Stimulated activated CD4-positive, alpha-beta T cell treated with anti-CD3 and anti-CD28 coated beads, Interleukin-15, amount 100 ng/mL, for 1 hour (primary cell): ENCODE measurements at places on chromosomes 6 and 20.

DNA sequence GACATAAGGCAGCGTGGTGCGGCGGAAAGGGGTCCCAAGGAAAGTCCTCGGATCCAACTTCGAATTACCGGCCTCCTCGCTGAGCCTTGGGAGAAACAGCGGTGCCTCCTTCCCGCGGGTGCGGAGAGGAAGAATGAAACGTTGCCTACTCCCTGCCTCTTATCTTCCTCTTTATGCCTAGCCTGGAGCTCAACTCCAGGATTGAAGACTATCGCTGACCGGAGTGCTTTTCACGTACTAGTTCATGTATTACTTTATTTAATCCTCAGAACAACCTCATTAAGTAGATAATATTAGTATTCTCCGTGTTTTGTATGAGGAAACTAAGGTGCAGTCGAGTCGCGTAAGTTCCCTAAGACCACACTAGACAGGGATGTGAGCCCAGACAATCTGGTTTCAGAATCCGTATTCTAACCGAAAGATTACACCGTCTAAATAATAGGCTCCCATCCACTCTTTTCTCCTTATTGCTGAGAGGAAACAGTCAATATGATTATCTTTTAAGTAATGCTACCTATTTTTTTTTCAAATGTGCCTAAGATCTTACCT lies 793 bp upstream of the PDSS2 start:
- DNase-seq: no peak

DNA sequence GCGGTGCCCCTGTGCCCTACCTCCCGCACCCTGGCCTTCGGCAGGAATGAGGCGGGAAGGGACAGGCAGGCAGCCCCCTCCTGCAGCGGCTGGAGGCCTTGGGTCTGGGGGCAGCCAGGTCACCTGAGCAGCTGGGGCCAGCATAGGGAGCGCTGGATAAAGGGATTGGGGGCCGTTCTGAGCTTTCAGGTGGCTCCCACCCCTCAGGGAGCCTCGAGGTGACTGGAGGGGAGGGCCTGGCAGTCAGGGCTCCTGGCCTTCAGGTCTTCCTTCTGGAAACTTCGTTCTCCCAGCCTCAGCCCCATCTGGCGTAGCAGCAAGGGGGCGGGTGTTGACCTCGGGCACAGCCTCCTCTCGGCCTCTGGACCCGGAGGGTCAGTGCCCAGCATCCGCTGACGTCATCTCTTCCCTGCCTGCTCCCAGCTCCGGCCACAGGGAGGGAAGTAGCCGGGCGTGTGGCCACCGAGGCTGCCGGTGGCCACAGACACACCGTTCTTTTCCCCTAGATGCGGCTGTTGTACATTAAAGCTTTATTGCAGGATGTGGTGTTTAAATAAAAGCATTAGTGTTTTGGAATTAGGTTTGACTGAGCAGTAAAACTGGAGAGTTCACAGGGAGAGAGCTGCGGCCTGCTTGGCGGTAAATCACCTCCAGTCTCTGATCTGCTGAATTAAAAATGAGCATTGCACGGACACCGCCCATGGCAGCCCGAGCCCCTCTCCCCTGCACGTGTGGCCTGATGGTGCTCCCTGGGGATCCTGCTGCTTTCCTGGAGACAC lies 80.0 kb upstream of the GATA5 start:
- no peak for DNase-seq

GRCh38 chr20:4725263-4725550 lies 3.5 kb downstream of the PRND start:
- DNase-seq: no peak

GRCh38 chr6:159645640-159646039 lies 47.4 kb downstream of the SOD2 start:
- DNase-seq: no peak

- no peak for DNase-seq
Measured at GRCh38 chr6:36219081-36219480, 22.5 kb downstream of the BRPF3 start.

GRCh38 chr6:20099156-20099555 lies 113.1 kb downstream of the MBOAT1 start:
- DNase-seq: no peak

- no peak for DNase-seq
Measured at GRCh38 chr6:96836631-96837080, 621 bp downstream of the GPR63 start.

GRCh38 chr6:43491750-43492661 lies 14.6 kb downstream of the TJAP1 start:
- no peak for DNase-seq

- DNase-seq: no peak
Measured at GRCh38 chr20:62766716-62767115, 29.6 kb upstream of the MRGBP start.

GRCh38 chr6:138817799-138818198 lies 21.9 kb downstream of the ECT2L start:
- DNase-seq: no peak

GRCh38 chr6:142413111-142413510 lies 111.3 kb downstream of the ADGRG6 start:
- DNase-seq: no peak

DNA sequence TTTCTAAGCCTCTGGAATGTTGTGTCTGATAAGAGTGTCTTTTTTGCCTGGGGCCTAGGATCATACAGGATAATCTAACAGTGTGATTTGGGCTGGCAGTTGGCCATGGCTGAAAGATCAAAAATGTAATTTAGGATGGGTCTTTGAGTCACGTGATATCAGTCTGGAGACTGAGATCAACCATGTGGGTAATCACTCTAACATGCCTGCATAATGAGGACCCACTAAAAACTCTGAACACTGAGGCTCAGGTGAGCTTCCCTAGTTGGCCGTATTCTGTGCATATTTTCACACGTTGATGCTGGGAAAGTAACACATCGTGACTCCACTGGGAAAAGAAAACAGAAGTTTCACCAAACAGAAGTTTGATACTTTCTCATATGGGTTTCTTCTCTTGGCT lies 6.3 kb upstream of the MMS22L start:
- no peak for DNase-seq

GRCh38 chr6:149118737-149119653 lies 198.5 kb upstream of the TAB2 start:
- no peak for DNase-seq

- DNase-seq: no peak
Measured at GRCh38 chr6:80438772-80439171, 332.3 kb downstream of the BCKDHB start.

DNA sequence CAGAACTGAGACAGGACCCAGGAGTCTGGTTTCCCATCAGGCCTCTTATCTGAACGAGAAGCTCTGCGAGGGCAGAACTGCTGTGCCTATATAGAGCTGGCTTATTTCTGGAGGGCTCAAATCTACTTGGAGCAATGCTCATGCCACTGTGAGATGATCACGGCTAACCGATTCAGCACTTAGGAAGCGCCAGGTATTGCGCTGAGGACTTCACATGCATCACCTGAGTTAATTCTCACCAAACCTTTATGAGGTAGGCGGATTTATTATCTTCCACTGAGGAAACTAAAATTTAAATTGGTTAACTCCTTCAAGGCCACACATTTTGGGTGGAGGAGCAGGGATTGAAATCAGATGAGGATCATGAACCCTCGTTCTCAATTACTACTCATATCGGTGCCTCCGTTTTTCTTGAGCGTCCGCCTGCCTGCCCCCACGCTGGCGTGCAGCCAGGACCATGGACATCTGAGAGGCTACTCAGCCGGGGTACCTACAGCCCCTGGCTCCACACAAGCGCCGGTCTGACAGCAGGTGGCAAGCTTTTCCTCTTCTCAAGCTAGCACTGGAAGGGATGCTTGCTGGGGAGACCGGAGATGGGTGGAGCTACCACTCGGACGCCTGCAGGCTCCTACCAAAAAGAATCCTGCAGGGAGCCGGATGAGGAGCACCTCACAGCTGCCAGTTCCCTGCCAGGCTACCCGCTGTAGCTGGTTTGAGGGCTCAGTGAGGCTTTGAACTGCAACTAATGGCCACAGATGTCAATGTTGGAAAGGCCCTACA lies 1.0 kb upstream of the PCIF1 start:
- DNase-seq: no peak

DNA sequence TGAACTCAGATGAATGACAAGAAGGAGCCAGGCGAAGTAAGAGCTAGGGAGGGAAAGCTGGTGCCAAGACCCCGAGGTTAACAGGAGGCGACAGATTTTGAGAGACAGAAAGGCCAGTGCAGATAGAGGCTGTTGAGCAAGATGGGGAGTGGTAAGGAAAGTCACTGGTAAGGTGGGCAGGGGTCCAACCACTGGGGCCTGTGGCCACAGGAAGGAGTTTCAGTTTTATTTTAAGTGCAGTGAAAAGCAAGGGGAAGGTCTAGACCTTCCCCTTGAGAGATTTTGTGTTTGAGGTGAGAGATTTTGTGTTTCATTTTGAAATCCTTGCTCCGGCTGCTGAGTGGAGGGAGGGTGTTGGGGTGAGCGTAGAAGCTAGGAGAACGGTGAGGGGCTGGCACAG lies 41.8 kb upstream of the APCDD1L start:
- no peak for DNase-seq

GRCh38 chr6:80967609-80968008 lies 784.9 kb downstream of the TENT5A start:
- no peak for DNase-seq

- DNase-seq: no peak
Measured at GRCh38 chr6:159829526-159829925, 29.4 kb downstream of the PNLDC1 start.

DNA sequence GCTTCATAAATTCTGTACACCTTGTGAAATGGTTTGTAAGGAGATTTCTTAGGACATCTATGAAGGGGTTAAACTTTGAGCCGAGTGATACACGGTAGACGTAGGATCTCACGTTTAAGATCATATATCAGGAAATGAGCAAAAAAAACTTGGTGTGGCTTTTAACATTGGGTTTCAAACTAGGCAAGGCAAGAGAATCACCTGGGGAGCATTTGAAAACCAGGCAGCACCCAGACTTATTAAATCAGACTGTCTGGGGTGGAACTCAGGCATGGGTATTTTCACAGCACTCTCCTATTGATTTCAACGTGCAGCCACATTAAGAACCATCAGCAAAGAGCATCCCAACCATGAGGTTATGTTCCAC lies 26.4 kb downstream of the LY86 start:
- DNase-seq: no peak

- no peak for DNase-seq
Measured at GRCh38 chr6:100088009-100088408, 94.0 kb upstream of the MCHR2 start.

- DNase-seq: no peak
Measured at GRCh38 chr20:906001-906520, 10.1 kb downstream of the ANGPT4 start.

- no peak for DNase-seq
Measured at GRCh38 chr6:161498359-161498758, 224.5 kb upstream of the AGPAT4 start.

DNA sequence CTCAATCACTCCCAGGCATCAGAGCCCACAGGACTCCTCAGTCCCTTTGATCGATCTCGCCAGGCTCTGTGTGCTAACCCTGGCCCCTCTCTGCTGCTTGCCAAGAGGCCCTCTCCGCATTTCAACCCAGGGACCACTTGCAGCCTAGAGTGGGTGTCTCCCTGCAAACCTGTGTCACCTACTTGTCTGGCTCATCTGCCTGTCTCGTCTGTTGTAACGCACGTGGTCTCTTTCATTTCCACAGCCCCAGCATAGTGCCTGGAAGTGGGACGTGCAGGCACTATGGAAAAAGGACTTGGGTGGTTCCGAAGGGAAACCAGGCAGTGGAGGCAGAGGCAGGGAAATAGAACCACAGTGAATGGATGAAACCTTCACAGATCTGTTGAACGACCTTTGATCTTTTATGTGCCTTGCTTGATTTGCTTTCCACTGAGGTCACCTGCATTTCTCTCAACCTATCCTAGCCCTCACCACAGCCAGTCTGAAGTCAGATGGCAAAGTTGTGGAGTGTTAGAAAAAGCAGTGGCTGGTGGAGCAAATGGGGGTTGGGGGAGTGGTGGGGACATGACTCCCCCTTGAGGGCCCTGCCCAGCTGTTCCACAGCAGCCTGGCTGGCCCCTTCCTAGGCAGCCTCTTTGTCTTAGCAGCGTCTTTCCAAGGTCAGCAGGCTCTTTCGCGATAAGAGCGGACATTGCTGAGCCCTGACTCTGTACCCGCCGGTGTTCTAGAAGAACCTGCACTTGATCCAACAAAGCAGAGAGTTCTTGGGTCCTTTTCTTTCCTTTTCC lies 55.8 kb upstream of the TAGAP start:
- DNase-seq: no peak

DNA sequence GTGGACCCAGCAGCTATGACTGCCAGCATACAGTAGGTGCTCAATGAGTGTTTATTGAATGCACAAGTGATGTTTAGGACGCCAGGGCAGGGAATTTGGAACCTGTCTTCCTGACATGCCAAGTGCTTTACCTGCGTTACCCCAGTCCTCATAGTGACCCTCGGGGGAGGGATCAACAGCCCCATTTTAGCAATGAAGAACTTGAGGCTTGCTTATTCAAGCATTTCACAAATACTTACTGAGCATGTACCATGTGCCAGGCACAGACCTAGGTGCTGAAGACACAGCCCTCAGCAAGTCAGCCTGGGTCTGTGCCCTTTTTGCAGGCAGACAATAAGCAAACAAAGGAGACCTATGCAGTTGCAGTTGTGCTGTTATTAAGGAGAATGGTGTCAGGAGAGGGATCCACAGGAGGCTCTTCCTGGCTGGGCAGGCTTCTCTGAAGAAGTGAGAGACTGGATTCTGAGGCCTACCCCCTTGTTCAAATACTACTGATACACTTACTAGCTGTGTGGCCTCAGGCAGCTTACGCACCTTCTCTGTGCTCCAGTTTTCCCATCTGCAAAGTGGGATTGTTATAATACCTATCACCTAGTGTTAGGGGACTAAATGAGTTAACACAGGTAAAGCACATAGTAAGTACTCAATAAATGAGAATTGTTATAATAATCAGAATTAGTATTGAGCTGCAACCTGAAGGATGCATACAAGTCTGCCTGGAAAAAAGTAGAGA lies 39.8 kb downstream of the TTLL9 start:
- no peak for DNase-seq

- no peak for DNase-seq
Measured at GRCh38 chr20:258963-259362, 1.4 kb downstream of the DEFB132 start.

DNA sequence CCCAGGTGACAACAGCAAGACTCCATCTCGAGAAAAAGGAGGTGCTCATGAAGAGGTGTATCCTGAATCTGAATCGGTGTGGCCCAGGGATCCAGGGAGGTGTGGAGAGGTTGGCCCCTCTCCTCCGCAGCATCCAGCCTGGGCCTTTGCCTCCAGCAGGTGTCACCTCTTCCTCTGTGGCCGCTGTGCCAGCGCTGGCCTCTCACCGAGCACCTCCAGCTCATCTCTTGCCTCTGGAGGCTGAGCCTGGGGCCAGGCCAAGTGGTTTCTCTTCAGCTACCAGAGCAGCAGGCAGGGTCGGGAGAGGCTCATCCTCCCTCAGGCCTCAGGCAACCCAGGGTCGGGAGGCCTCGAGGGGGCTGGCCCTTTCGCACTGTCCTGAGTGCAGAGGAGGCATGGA lies 1.2 kb upstream of the COL20A1 start:
- DNase-seq: no peak

GRCh38 chr6:125746019-125746414 lies 3.4 kb upstream of the HEY2 start:
- no peak for DNase-seq

DNA sequence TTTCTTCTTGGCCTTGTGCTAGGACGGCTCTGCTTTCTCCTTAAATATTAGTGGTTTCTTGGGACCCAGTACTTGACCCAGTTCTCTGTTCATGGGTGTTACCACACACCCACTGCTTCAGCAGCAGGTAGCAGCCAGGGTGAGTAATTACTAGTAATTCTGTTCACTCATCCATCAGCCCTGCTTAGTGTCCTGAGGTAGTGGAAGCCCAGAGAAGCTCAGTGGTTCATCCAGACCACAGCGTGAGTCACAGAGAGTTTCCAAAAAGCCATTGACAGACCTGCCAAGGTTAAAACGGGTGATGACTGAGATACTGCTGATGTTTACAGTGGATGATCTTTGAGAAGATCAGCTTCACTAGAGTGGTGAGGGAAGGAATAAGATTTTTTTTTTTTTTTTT lies 51.7 kb upstream of the HINT3 start:
- DNase-seq: no peak
